ENCODE measurements at places on chromosomes 7 and 10.
A peak's percentile ranks its signal among the peaks of the same experiment; 100 is the strongest.

GRCh38 chr10:89431977-89432376 is 17.6 kb downstream of the IFIT5 start:
- DNase-seq: no peak

- no peak for DNase-seq
These were observed 16.8 kb upstream of the VOPP1 start for GRCh38 chr7:55588976-55589604.

- DNase-seq: peak; percentile 65
These were observed 868 bp downstream of the TIAL1 start for GRCh38 chr10:119595676-119596515.

DNA sequence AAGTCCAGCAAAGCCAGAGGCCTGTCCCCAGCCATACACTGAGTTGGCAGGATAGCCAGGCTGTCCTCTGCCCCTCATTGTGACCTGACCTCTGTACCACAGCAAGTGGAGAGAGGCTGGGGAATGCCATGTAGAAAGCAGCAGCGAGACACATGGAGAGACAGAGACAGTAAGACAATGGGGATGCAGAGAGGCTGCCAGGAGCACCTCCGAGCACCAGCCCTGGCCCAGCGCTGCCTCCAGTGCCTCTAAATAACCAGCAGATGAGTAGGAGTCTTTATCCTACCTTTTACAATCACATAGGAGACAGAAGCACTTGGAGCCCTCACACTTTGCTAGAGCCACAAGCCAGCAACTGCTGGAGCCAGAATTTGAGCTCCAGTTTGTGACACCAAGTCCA is 8.1 kb downstream of the GDF2 start:
- no peak for DNase-seq

DNA sequence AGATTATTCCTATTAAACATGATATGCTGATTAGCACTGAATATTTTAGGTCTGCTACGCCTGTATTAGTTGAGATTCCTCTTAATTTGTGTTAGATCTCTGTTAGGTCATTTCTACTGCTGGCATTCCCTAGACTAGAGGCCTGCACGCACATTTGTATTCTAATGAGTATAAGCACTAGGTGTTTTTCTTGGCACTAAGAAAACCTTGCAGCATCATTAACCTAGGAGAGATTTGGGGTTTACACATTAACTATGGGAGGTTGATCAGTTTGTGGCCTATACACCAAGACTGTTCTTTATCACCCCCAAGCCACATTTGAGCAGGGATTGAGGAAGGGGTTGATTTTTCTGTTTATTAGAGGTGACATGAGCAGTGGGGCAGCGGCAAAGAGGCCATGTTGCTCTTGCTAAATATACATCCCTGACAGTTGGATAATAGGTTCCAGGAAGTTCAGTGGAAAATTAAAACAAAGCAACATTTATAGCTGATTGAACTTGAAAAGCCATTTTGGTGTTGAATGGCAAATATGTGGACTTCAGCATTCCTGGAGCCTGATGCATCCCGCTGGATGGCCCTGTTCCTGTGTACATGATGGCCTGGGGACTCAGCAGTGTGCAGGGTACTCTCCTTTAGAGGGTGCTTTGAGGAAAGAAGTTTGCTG is 65.2 kb downstream of the GBF1 start:
- DNase-seq: no peak

DNA sequence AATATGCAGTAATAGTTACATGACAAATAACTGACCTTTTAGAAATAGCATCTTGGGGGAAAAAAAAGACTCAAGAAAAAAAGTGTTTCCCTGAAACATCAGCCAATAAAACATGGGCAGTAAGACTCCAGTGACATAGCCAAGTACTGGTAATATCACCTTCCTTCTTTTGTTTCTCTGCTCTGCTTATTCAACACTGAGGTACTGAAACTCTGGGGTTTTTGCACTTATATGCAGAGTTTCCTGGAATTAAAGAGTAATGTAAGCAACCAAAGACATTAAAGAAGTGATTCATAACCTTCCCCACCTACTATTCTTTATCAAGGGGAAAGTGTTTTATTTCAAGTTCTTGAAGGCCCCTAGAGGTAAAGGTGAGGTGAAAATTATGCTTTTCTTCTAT is 414.5 kb downstream of the GRM8 start:
- DNase-seq: no peak

DNA sequence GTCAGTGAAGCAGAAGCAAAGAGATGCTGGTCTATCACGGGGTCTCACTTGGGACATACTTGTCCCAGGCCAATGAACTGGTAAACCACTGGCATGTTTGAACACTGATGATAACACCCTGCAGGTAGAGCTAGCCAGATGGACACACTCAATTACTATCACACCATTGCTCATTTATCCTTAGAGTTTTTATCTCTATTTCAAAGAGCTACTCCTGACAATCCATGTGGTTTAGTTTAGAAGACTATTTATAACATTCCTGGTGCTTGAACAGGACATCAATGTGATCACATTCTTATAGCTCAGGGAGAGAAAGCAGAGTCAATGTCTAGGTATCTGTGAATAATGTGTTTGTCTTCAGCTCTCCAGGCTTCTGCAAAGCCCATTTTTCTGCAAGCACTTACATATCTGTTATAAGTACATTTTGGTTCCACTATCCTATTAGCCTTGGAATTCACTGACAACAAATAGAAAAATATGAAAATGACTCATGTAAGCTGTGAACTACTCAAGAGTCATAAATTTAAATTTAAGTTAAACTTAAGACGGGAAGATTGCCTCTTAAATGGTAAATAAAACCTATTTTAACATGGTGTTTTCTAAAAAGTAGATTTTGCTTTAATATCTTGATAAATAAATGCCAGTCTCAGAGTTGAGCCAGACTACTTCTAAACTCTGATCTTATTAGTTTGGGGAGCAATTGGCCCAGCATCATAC is 106.7 kb upstream of the MBL2 start:
- DNase-seq: no peak

GRCh38 chr7:133750287-133750686 is 376.9 kb upstream of the LRGUK start:
- no peak for DNase-seq

DNA sequence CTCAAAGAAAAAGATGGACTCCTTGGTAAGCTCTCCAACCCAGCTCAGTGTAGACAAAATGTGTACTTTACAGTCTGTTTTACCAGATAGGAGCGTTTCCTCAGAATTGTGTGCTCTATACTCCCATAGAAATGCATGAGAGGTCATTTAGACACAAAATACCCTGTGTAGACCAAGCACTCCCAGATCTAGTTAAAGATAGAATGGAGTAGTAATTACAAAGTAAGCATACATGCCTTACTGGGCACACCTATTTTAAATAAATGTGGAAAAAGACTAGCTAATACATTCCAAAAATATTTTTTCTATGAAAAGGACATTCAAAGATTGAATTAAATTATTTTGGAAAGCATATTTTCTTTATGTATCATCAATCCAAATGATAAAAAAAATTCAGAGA is 271.9 kb upstream of the DGKB start:
- no peak for DNase-seq

GRCh38 chr10:78779339-78779955 is 289.3 kb upstream of the ZMIZ1 start:
- no peak for DNase-seq

DNA sequence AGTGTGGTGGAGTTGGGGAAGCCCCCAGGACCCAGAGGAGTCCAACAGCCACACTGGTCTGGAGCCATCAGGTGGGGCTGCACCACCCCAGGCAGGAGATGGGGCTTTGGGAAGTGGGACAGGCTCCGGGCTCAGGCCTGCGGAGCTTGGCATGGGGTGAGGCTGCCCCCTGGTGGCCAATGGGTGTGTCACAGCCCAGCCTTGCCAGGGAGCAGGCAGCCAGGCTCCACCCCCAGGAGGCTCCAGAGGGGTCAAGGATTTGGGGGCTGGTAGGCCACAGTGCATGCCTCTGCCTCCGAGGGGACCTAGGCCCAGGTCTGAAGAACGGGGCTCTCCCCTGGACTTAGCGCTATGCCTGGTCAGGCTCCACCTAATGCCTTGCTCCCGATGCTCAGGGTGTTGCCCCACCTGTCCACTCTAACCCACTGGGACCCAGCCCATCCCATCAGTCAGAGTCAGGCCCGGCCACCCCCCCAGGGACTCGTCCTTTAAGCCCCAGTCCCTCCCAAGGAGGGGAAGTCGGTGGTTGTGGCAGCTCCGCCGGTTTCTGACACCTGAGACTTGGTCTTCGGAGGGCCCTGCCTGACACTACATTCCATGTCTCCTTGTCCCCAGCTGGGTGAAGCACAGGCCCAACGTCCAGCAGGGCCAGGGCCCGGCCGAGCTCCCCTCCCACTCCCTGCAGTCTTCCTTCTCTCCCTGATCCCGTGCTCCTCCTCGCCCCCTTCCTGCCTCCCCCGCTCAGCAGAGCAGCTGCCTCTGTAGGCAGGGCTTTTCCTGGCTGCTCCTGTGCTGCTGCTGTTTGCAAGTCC is 11.3 kb upstream of the SAMD8 start:
- peak; percentile 81 for DNase-seq

DNA sequence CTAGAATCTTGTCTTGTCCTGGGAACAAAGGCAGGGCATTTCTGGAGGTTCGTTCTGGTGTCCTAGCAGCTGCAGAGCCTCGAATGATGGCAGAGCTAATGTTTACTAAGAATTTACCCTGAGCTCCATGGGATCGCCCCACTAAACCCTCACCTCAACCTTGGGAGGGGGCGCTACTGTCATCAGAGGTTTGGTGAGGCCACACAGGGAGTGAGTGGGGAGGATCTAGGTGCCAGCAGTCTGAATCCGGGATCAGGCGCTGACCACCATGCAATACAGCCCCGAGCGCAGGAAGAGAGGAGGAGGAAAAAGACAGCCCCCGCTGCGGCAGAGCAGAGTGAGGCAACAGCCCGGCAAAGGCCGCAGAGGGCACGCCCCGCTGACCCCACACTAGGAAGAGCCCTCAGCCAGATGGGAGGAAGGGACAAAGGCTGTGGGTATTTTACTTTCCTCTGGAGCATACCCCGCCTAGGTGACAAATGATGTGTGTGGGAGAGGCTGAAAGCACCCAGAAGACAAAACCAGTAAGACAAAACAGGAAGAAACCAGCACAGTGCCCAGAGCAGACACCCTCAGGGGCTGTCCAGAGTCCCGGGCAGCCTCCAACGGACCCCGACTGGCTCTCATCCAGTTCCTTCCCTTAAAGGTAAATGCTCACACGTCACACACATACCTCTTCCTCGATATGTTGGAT is 103.5 kb downstream of the FAM53B start:
- DNase-seq: no peak

GRCh38 chr7:24318326-24318725 is 34.3 kb downstream of the NPY start:
- DNase-seq: no peak

- no peak for DNase-seq
These were observed 53.6 kb downstream of the AGMO start for GRCh38 chr7:15508258-15508657.

DNA sequence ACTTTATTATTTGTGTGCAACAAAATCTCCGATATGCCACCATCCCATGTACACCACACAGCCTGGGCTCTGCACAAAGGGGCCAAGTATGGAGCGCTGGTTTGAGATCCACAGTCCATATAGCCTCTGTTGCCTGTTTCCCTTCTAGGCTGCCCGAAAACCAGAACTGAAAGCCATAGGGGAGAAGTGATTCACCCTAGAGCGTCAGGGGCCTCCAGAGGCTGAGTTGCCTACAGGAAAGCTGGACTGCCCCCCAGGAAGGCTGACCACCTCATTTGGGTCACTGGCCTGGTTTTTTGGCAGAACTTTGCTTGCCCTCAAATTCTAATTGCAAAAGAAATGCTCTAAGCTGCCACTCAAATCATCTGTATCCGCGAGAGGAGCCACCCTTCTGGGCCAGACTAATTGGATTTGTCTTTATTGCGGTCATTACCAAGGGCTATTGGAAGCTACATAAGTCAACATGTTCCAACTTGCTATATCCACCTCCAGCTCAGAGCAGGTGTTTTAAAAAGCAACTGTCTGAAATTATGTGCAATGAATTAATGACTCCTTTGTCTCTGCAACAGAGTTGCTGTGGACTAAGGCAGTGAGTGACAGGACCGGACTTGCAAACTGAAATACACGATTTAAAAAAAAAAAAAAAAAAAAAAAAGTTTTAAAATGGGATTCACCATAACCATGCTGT is 28.3 kb upstream of the FRMD4A start:
- no peak for DNase-seq

- no peak for DNase-seq
These were observed 571.8 kb downstream of the TCERG1L start for GRCh38 chr10:130739757-130740145.

DNA sequence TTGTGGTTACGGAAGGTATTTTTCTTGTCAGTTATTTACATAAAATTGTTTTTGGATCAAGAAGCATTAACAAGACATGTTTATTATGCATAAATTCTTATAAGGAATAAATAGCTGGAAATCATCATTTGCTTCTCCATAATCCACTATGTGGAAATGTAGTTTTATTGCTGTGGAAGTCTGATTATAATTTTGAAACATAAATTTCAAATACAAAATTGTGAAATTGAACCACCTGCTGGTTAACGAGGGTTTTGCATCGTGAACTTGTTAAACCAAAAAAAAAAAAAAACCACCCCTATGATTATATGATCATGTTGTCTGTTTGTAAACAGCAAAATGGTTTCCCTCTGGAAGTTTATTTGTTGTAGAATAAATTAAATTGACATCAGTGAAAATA is 25.9 kb downstream of the ABRAXAS2 start:
- peak; percentile 19 for DNase-seq

DNA sequence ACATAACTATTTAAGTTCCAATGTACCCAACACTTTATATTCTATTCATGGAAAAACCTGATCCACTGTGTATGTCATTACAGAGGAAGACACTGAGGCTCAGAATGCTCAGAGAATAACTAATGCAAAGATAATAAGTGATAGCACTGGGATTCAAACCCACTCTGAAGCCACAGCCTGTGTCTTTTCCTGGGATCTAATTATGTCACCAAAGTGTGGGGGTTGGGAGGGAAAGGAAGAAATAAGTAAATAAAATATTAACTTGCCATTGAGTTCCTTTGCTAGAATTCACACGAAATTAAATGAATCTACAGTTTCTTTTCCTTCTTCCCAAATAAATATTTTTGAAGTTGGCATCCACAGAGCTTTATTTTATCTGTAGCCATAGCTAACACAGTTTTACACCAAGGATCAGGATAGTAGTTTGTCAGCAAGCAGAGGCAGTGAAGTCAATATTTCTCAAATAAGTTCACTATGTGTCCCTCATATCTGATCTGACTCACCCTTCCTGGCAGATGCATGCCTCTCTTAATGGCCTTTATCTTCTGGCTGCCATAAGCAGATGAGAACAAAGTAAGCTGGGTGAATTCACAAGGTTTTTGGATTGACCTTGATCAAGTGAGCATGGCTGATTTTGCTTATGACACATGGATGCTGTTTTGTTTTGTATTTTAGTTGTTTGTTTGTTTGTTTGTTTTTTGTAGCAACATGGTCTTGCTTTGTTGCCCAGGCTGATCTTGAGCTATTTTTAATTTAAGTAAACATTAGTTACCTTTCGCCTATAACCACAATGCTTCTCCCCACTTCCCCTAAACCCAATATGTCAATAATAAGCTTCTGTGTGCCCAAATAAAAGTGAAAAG is 6.3 kb downstream of the RAPGEF5 start:
- DNase-seq: no peak

- no peak for DNase-seq
These were observed 314.1 kb upstream of the C7orf33 start for GRCh38 chr7:148276314-148277041.

GRCh38 chr10:5692461-5693358 is 8.1 kb downstream of the TASOR2 start:
- DNase-seq: peak; percentile 52

- DNase-seq: no peak
These were observed 56.7 kb downstream of the EGFR start for GRCh38 chr7:55075464-55076021.

- DNase-seq: no peak
These were observed 940.8 kb upstream of the MBL2 start for GRCh38 chr10:53713431-53713830.

GRCh38 chr10:110812583-110812982 is 59.1 kb upstream of the PDCD4 start:
- DNase-seq: no peak
